ENCODE measurements at places on chromosomes 6 and 20. TPM values are rescaled to one million over a fixed set of nuclear protein-coding genes. Genes with fewer than 3 reads are reported as not detected.

PTK6 gene
- 0.17 TPM for total RNA-seq

GRCh38 chr20:426566-426965 is 18.5 kb downstream of the RBCK1 start:
- H3K27ac ChIP-seq, result no peak overlapping the region
- peaks cover 2% of the 10 kb centered on the region for H3K27me3 ChIP-seq
- H3K36me3 ChIP-seq, result peaks cover 4% of the 10 kb centered on the region
- DNase-seq, result no peak
- no peak overlapping the region for H3K4me3 ChIP-seq

GRCh38 chr6:7906741-7907140 is 3.8 kb downstream of the TXNDC5 start:
- DNase-seq, result no peak
- no peak overlapping the region for H3K27ac ChIP-seq
- peaks cover 4% of the 10 kb centered on the region for H3K27me3 ChIP-seq
- no peaks in the 10 kb centered on the region for H3K4me1 ChIP-seq
- H3K4me3 ChIP-seq, result no peak overlapping the region
- H3K36me3 ChIP-seq, result no peaks in the 10 kb centered on the region

GRCh38 chr6:12866422-12867029 is 150.0 kb downstream of the PHACTR1 start:
- H3K27ac ChIP-seq, result no peak overlapping the region
- peaks cover 7% of the 10 kb centered on the region for H3K4me1 ChIP-seq
- no peaks in the 10 kb centered on the region for H3K36me3 ChIP-seq
- no peak overlapping the region for H3K4me3 ChIP-seq
- no peaks in the 10 kb centered on the region for H3K27me3 ChIP-seq

DNA sequence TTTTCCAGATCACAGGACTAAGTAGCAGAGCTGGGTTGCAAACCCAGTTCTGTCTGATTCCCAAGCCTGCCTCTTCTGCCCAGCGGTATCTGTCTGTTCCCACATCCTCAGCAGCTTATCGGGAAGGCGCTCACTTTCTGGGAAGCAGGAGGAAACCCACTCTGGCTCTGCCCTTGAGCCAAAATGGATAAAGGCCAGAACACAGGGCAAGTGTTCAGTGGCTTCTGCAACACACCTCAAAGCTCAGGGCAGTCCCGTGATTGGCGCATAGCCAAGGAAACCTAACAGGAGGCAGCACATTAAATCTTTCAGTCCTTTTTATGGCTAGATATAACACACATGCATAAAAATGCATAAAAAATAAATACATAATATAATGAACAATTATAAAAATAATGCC is 262.2 kb downstream of the NRN1 start:
- peaks cover 26% of the 10 kb centered on the region for H3K4me1 ChIP-seq
- no peak for DNase-seq
- peaks cover 8% of the 10 kb centered on the region for H3K36me3 ChIP-seq
- no peak overlapping the region for H3K27ac ChIP-seq

GRCh38 chr6:29619578-29620160 is 13.3 kb downstream of the GABBR1 start:
- no peak for DNase-seq
- peaks cover 10% of the 10 kb centered on the region for H3K4me1 ChIP-seq
- H3K4me3 ChIP-seq, result no peak overlapping the region
- H3K27ac ChIP-seq, result no peak overlapping the region
- peaks cover 35% of the 10 kb centered on the region for H3K36me3 ChIP-seq

- no peak for DNase-seq
- H3K27me3 ChIP-seq, result no peaks in the 10 kb centered on the region
- H3K36me3 ChIP-seq, result no peaks in the 10 kb centered on the region
- H3K4me3 ChIP-seq, result no peak overlapping the region
- H3K27ac ChIP-seq, result no peak overlapping the region
- peaks cover 3% of the 10 kb centered on the region for H3K4me1 ChIP-seq
Measured at GRCh38 chr6:112049026-112049799, 4.7 kb upstream of the CCN6 start.

All from glutamatergic neuron (in vitro differentiated cells).